Colonic mucosa (tissue), 4 donors: ENCODE measurements at places on chromosomes 12 and 14.

DNA sequence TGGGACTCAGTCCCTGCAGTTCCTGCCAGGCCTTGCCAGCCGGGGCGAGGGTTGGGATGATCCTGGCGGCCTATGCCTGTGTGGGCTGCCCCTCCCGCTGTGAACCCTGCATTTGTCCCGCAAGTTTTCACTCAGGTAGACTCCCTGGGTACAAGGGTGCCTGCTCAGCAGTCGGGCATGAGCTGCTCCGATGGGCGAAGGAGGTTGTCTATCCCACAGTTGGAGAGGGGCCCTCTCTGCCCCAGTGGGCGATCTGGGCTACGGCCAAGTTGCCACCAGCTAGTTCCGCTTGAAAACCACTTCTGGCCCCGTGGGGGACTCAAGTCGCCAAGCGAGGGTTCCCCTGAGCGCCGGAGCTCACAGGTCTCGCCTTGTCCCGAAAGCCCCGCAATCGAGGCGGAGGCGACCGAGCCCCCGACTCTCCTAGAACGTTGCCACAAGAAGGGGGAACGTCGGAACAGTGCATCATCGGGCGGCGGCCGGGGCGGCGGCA lies 365 bp upstream of the TPI1 start:
- no peak for DNase-seq

DNA sequence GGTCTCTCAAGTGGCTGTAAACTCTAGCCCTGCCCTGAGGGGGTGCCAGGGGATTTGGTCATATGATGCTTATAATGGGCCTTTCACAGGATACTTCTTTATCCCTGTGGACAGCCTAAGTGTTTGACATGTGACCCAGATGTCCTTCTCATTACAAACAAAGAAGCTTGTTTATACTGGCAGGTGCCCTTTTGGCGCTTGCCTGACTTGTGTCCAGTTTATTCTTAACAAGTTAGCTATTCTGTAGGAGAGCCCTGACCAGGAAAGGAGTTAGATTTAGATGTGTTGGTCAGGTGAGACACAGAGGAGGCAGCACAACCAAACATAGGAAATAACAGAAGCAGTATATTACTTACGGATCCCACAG lies 51.9 kb downstream of the CCDC91 start:
- DNase-seq, result no peak

- DNase-seq, result no peak
Observed at GRCh38 chr14:100263141-100263540, 24.2 kb downstream of the YY1 start.

DNA sequence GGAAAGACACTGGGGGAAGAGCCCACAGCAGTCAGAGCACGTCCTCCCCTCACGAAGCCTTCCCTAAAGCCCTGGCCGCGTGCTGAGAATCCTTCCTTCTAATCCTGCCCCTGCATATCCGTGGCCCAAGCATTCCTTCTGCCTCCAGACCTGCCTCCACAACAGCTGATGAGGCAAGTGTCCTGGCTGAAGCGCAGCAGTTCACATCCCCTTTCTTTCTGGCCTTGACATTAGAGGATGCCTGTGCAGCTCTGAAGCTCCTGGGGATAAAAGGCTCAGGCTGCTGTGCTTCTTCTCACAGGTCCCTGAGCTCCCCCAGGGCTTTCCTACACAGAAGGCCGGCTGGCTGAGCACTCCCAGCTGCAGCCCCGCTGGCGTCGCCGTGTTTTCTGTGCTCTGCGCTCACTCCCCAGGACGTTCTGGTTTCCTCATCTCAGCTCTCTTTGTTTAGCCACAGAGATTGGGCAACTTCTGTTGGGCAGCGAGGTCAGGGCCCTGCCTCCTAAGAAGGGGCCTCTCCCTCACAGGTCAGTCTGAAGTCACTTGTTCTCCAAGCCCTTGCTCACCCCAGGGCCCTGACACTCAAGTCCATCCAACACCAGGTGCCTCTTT lies 45.8 kb downstream of the NINJ2 start:
- DNase-seq, result no peak

DNA sequence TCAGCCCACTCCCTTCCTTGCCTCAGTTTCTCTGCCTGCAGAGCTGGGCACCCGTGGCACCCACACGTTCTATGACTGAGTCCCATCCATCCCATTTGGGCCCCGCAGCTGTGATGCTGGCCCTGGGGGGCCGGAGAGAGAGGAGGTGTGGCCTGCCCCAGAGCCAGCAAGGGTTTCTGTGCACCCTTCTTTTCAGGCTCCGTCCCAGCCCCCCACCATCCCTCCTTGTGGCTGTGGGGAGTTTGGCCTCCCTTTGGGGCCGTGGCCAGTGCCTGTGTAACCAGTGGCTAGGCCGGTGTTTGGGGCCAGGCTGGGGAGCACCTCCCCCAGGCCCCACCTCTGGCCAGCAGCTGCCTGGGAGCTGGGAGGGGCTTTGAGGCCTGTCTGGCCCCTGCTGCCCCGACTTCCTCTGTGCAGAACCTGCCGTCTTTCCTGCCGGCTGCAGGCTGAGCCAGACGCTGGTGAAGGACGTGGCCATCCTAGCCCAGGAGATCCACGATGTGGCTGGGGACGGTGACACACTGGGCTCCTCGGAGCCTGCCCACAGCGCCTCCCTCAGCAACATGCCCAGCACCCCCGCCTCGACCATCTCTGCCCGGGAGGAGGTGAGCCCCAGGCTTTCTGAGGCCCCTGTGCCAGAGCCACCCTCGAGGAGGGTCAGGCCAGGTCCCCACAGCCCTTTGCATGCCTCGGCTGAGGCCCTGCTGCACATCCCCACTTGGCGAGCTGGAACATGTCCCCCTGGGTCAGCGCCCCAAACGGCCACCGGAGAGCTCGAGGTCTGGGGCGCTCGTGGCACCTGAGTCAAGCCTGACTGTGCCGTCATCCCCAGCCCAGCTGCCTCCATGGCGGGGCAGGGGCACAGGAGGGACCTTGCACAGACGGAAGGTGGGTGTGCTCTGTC lies 27.7 kb downstream of the CEP170B start:
- DNase-seq, result peak; percentile 15

DNA sequence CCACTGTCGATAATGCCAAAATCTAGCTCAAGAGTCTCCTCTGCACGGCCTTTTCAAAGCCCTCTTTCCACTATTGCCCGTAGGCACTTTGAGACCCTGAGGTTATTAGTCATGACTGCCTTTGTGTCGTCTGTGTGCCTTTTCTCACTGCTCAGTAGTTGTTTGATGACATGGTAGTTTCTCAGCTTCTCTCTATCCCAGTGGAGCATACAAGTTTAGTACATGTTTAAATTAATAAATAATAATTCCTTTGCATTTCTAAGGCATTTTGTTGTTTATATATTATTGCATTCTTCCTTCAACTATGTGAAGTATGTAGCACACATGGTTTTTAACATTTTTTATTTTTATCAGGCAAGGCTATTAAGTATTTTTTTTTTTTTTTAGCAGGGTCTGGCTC lies 458.1 kb downstream of the PCNX1 start:
- DNase-seq, result no peak

- no peak for DNase-seq
Observed at GRCh38 chr14:95536671-95537070, 1.8 kb downstream of the GLRX5 start.

DNA sequence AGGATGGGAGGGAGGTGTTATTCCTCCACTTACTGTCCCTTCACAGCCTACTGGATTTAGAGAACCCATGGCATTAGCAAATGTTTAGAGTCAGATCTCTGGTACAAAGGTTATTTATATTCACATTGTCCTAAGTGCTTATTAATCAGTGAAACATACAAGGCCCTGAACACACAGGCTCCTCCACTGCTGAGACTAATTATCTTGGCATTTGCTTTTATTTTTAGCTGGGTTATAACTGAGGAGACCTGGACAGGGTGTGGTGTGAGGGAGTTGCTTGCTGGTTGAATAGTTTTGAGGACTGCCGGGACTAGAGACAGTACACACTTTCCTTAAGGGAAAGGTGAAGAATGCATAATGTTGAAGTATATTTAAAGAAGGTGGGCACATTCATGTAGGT lies 77.5 kb downstream of the FIGNL2 start:
- DNase-seq, result no peak
